ENCODE measurements at places on chromosomes 11 and 22.

DNA sequence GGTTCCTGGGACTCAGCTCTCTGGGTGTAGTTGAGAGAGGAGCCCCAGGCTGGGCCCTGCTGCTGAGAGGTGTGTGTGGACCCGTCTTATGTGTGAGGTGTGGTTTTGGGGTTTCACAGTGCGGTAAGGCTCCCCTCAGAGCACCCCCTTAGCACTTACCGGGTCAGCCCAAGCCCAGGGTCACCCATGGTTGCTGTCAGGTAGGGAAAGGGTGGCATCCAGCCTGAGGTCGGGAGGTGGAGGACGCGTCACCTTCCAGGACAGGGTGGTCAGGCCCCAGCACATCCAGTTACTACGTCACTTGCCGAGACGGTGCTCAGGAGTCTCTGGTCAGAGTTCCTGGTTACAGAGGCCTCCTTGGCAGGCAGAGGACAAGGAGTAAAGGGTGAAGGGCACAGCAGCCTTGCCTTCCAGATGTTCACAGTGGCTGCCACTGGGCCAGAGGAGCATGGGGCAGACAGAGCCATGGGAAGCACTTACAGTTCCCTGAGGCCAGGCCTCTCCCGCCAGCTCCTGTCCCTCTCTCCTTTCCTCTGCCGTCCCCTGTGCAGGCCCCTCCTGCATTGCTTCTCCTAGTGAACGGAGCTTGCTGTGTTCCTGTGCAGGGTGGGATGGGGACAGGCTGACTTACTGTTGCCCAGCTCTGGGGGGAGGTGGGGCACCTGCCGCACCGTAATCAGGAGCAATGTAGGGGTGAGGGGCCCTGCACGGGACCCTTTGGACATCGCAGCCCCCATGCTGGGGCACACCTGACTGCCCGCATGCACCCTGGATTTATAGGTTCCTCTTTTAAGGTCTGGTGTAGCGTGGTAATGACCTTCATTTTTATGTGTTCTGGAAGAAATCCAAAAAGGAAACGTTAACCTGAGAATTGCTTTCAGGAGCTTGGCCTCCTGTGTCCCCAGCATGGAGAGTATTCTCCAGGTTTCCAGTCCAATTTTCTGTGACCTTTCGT lies 285.9 kb downstream of the TBC1D22A start:
- no peak for DNase-seq

GRCh38 chr11:3043315-3043871 lies 13.8 kb downstream of the CARS1 start:
- no peak for DNase-seq

- peak; percentile 57 for DNase-seq
Measured at GRCh38 chr22:42317008-42317407, 46.6 kb upstream of the TCF20 start.

- DNase-seq: no peak
Measured at GRCh38 chr22:23357053-23357452, 176.7 kb downstream of the BCR start.

GRCh38 chr11:6458352-6459098 lies 15.2 kb downstream of the TRIM3 start:
- no peak for DNase-seq

DNA sequence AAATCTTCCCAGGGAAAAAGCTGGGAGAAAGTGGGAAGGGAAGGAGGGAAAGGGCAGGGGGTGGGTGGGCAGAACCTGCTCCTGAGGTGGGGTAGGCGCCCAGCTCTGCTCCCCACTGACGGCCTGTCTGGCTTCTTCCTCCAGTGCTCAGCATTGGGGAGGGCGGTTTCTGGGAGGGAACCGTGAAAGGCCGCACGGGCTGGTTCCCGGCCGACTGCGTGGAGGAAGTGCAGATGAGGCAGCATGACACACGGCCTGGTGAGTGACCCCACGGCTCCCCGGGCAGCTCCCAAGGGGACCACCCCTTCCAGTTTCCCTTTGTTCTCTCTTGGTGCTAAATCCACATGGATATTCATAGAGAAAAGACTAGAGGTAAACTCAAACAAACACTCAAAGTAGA lies 25.9 kb downstream of the SHANK3 start:
- DNase-seq: no peak

DNA sequence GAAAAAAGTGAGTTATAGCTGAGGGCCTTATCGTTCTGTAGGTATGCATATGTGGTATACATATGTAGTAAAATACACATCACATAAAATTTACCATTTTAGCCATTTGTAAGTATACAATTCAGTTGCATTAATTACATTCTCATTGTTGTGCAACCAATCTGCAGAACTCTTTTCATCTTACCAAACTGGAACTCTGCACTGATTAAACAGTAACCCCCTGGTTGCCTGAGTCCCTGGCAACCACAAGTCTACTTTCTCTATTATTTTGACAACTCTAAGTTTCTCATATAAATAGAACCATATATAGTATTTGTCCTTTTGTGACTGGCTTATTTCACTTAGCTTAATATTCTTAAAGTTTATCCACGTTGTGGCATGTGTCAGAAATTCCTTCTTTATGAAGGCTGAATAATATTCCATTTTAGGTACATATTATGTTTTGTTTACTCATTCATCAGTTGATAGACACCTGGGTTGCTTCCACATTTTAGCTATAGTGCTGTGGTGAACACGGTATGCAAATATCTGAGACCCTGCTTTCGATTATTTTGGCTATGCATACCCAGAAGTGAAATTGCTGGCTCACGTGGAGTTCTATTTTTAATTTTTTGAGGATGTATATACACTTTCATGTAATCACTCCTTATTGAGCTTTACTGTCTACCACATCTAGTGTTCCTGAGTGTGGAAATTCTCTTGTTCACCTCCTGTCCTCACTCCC lies 1.6 kb upstream of the DDX10 start:
- no peak for DNase-seq

DNA sequence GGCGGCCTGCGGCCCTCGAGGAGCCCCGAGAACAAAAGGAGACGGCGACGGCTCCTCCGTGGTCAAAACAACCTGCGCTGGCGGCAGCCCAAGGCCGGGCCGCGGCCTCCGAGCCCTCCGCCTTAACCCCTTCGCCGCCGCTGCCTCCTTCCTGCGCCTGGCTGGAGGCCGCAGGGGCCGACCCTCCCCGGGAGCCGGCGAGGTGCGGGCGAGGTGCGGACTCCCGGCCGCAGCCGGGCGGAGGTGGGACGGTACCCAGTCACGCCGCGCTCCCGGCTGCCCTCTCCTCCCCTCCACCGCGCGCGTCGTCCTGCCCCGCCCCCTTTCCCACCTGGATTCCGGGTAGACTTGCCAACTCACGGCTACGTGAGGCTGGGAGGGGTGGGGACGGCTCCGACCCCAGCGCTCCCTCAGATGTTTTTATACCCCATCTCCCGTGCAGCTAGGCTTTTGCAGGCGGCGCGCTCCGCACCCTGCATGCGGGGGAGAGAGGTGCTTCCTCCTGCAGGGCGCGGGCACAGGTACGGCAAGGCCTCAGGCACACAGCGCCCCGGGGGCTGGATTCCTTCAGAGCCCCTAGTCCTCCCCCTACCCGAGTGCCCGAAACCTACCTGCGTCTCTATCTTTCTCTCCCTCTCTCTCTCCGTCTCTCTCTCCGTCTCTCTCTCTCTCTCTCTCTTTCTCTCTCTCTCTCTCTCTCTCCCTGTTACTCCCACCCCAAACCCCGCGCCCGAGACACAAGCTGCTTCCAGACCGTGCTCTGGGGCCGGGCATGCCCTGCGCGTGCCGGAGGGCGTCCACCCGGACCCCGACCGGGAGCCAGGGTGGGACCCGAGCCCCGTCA lies 2.0 kb downstream of the PDGFB start:
- DNase-seq: peak; percentile 46

DNA sequence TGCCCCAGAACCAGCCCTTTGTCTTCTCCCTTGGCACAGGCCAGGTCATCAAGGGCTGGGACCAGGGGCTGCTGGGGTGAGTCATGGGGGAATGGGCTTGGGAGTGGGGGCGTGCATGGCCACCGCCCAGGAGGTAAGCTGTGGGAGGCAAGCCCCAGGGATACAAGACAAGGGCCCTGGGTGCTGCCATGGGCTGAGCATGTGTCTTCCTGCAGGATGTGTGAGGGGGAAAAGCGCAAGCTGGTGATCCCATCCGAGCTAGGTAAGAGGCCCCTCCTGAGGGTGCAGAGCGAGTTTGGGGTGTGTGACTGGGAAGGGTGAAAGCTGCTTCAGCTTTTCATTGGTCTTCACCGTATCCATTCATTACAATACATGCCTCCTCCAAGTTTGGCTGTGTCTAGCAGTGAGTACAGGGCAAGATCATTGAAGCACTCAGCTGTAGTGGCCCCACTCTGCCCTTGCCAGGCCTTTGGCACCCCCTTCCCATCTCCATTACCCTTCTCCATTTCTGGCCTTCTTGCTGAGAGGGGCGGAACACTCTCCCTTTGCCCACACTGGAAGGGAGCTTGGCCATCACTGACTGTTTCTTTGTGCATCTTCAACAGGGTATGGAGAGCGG lies 2.5 kb downstream of the FKBP2 start:
- DNase-seq: no peak

DNA sequence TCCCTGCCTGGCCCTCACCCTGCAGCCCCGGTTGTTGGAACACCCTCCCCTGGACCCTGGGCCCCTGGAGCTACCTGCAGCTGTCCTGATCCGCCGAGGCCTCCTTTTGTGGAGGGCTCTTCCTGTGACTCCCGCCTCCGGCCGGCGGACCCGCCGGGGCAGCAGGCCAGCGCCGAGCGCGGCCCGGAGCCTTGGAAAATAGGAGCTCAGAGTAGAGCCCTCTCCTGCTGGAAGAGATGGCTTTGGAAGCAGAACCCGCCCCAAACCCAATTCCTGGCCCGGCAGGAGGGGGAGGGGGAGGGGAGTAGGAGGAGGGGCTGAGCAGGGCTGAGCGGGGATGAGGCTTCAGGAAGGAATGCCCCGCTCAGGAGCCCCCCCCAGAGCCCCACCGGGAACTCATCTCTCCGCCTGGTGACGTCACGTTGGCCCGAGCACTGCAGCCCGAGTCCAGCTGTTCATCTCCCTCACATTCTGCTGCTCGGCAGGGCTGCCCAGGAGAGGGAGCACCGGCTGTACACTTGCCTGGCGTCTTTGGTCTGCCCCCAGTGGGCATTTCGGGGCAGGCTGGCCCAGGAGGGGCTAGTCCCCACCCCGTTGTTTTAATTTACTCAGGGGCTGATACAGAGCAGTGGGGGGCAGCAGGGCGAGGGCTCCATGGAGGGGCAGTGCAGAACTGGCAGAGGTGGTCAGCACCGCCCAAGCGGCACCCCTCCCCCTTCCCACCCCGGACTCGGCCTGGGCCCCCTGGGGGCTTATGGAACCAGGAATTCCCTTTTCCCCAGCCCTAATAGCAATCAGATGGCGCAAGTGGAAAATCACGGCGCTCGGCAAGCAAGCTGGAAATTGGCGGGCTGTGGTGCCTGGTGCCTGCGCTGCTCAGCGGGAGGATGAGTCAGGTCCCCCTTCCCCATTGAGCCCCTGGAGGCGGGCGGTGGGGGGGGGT lies at the start of gene MRGPRF:
MRGPRF (minus strand) TSS at position 238 of the 943 bp plus-strand sequence. CDS start 3,345 bp downstream, outside the sequence.
- no peak for DNase-seq

- DNase-seq: no peak
Measured at GRCh38 chr11:4957396-4957795, 1.9 kb upstream of the OR51A2 start.

GRCh38 chr11:26700574-26701235 lies 21.2 kb downstream of the SLC5A12 start:
- no peak for DNase-seq

- no peak for DNase-seq
Measured at GRCh38 chr11:117744471-117745150, 52.4 kb downstream of the DSCAML1 start.
